ENCODE measurements at places on chromosomes 12 and 14. TPM values are rescaled to one million over a fixed set of nuclear protein-coding genes. Genes with fewer than 3 reads are reported as not detected.

Gene PTPN21
- 10.1 TPM for total RNA-seq

GRCh38 chr12:131025939-131026702 is 72.4 kb downstream of the ADGRD1 start:
- no peaks in the 10 kb centered on the region for H3K27me3 ChIP-seq
- no peaks in the 10 kb centered on the region for H3K36me3 ChIP-seq
- H3K4me1 ChIP-seq = no peaks in the 10 kb centered on the region
- H3K27ac ChIP-seq = no peak overlapping the region

Gene EGLN3
- 2.9 TPM for total RNA-seq

Gene CPNE6
- total RNA-seq = not detected

DNA sequence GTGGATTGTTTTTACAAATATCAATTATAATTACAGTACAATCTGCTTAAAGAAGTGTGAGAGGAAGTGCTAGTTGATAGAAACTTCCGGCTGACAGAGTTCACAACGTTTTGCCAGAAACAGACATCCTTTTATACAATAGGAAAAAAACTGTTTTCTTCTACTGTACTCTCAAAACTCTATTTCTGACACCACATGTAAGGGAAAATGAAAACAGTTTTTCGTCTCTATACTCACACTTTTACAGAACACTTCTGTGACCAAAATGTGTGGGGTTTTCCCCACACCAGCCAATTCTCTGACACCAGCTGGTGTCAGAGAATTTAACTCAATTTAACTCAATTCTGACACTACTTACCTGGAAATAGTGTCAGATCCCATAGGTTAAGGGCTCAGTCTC is 24.2 kb upstream of the HIF1A start:
- no peak overlapping the region for H3K27ac ChIP-seq
- DNase-seq = no peak
- no peaks in the 10 kb centered on the region for H3K27me3 ChIP-seq
- no peak overlapping the region for H3K4me3 ChIP-seq
- H3K36me3 ChIP-seq = no peaks in the 10 kb centered on the region

- no peak for DNase-seq
- H3K36me3 ChIP-seq = no peaks in the 10 kb centered on the region
- no peak overlapping the region for H3K4me3 ChIP-seq
Measured at GRCh38 chr12:4784404-4785054, 64.3 kb downstream of the GALNT8 start.

Gene NEUROD4
- not detected for total RNA-seq

Gene PLA2G1B
- total RNA-seq = 4,900 TPM

DNA sequence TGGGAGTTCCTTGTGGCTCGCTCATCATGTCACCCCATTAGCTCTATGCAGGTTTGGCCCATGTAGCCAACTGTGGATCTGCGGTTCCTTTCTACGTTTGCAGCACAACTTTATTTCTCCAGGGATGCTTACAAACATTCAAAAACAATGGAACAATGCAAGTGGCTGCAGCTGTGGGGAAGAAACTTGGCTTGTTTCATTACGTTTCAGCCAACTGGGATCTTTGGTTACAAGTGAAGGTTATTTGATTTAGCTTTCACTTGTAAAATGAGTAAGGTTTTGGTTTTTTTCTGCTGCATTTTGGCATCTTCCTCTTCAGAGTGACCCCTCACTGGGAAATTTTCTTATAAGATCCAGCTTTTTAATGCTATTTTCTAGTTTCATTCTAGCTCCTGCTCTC is 105.9 kb downstream of the PLXNC1 start:
- H3K27ac ChIP-seq = no peak overlapping the region
- no peaks in the 10 kb centered on the region for H3K4me1 ChIP-seq
- no peaks in the 10 kb centered on the region for H3K27me3 ChIP-seq
- no peak overlapping the region for H3K4me3 ChIP-seq
- DNase-seq = no peak
- no peaks in the 10 kb centered on the region for H3K36me3 ChIP-seq

DNA sequence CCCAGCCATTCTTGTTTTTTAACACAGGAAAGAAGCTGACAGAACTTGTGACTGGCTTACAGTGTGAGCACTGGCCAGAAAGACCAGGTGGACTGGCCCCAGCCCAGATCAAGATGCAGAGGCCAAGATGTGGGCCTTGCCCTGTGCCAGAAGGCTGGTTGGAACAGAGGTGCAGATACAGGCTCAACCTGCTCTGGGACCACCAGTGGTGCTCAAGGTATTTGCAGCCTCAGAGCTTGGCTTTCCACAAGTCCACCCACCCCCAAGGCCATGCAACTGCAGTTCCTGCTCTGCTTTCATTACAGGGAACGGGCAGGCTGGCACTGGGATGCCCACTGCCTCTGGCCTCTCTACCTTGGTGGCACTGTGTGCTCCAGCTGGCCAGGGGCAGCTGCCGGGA is 23.3 kb downstream of the ZFC3H1 start:
- no peaks in the 10 kb centered on the region for H3K4me1 ChIP-seq
- no peak overlapping the region for H3K4me3 ChIP-seq
- DNase-seq = no peak
- no peaks in the 10 kb centered on the region for H3K27me3 ChIP-seq
- H3K36me3 ChIP-seq = peaks cover 12% of the 10 kb centered on the region

DNA sequence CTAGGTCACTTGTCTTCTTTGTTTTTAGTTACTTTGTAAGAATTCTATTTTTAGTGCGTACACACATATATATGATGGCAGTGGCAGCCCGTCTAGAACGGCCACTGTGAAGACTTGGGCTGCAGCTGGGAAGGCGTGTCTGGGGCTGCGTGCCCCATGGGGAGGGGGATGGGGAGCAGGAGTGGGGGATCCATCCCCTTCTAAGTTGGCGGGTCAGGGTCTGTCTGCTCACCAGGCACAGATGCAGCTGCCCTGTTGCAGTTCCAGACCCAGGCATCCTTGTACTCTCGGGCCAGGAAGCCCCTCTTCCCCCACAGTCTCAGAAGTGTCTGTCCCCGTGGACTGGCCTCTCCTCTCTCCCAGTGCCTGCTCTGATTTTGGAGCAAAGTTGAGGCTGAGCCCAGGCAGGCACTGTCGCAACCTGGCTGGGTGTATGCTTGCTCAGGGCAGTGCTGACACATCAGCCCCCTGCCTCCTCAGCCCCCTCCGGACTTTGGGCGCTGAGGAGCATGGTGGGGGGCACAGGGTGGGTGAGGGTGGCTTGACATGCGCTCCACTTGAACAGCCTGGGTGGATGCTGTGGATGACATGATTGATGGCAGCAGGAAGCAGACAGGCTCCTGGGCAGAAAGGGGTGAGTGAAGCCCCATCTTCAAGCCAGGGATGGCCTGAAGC is 271.2 kb upstream of the NAV3 start:
- no peak for DNase-seq
- H3K4me3 ChIP-seq = no peak overlapping the region

Gene MSI1
- total RNA-seq = 5.6 TPM

DNA sequence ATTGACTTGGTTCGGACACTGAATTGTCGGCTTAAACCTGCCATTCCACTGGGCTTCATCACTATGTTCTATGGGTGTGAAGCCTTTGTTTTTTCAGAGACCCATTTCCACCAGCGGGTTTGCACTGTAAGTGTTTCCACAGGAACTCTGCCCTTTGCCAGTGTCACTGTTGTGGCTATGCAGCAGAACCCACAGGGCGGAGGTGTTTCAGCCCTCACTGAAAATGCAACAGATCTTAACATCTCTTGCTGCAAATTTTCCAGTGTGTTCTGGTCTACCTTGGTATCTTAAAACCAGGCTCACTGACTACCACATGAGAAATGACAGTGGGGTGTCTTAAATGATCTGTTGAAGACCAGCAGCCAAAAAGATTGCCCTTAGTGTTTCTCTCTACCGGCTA is 21.1 kb downstream of the PRKCH start:
- no peaks in the 10 kb centered on the region for H3K27me3 ChIP-seq
- no peak overlapping the region for H3K4me3 ChIP-seq
- H3K27ac ChIP-seq = no peak overlapping the region
- no peak for DNase-seq

- no peak overlapping the region for H3K27ac ChIP-seq
- H3K36me3 ChIP-seq = no peaks in the 10 kb centered on the region
- H3K27me3 ChIP-seq = peaks cover 5% of the 10 kb centered on the region
- no peak overlapping the region for H3K4me3 ChIP-seq
- no peaks in the 10 kb centered on the region for H3K4me1 ChIP-seq
Measured at GRCh38 chr12:24081606-24082005, 132.1 kb upstream of the SOX5 start.

- no peaks in the 10 kb centered on the region for H3K36me3 ChIP-seq
- H3K4me3 ChIP-seq = peak overlapping the region; percentile 58
- DNase-seq = peak; percentile 66
- peaks cover 15% of the 10 kb centered on the region for H3K4me1 ChIP-seq
- H3K27ac ChIP-seq = peak overlapping the region; percentile 98
Measured at GRCh38 chr12:55974308-55974730, 441 bp downstream of the RAB5B start.

Gene TOX4
- total RNA-seq = 38.7 TPM

DNA sequence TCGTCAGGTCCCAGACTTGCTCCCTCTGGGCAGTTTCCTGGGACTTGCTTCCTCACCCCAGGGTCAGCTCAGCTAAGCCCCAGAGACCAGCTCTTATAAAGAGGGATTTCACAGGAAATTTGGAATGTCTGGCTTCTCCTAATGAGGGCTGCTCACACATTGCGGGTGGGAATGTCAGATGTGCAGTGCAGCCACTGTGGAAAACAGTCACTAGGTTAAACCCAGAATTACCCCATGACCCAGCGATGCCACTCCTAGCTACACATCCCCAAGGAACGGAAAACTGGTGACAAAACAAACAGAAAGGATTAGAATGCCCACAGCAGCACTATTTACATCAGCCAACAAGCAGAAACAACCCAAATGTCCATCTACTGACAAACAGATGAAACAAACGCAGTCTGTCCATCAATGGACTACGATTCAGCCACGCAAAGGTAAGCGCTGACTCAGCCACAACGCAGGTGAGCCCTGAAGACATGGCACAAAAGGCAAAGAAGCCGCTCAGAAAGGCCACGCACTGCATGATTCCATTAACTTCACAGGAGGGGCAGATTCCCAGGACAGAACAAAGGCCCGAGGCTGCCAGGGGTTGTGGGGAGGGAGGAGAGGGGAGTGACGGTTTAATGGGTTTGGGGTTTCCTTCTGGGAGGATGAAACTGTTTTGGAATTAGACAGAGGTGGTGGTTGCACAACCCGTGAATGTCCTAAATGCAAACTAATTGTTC is 63.0 kb downstream of the NCOR2 start:
- H3K27ac ChIP-seq = peak overlapping the region; percentile 11
- H3K4me1 ChIP-seq = peaks cover 23% of the 10 kb centered on the region
- H3K36me3 ChIP-seq = no peaks in the 10 kb centered on the region
- no peak overlapping the region for H3K4me3 ChIP-seq

Gene ACSS3
- 2.2 TPM for total RNA-seq

GRCh38 chr12:26724309-26724702 is 108.7 kb downstream of the ITPR2 start:
- H3K4me1 ChIP-seq = no peaks in the 10 kb centered on the region
- no peak for DNase-seq
- no peaks in the 10 kb centered on the region for H3K36me3 ChIP-seq
- no peak overlapping the region for H3K27ac ChIP-seq

DNA sequence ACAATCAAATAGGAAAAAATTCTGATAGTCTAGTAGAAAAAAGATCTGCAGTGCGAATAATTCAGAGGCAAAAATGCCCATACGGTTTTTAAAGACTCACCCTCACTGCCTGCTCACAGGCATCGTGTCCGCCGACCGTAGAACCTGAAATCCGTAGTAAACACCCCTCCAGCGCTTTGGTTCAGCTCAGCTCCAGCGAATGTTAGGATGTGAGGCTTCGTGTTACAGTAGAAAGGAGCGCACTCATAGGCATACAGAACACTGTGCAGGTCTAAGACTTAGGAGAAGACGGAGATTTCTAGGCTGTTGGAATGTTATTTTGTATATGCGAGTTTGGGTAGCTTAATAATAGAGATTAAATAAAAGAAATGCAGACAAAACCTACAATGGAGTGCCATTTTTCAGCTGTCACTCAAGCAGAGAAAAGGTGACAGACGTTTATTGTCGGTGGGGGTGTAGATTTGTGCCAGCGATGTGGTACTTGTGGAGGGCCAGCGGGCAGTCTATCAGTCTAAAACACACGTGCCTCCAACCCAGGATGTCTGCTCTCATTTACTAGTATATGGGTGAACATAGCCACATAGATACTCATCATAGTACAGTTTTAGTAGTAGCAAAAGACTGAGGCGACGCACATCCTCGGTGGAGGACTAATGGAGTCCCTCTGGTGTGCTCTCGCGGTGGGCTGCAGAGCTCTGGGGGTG is 25.7 kb downstream of the SFSWAP start:
- H3K27ac ChIP-seq = no peak overlapping the region
- DNase-seq = no peak
- H3K27me3 ChIP-seq = no peaks in the 10 kb centered on the region
- no peak overlapping the region for H3K4me3 ChIP-seq
- peaks cover 43% of the 10 kb centered on the region for H3K36me3 ChIP-seq
- no peaks in the 10 kb centered on the region for H3K4me1 ChIP-seq

Gene ASB2
- total RNA-seq = 0.37 TPM

DNA sequence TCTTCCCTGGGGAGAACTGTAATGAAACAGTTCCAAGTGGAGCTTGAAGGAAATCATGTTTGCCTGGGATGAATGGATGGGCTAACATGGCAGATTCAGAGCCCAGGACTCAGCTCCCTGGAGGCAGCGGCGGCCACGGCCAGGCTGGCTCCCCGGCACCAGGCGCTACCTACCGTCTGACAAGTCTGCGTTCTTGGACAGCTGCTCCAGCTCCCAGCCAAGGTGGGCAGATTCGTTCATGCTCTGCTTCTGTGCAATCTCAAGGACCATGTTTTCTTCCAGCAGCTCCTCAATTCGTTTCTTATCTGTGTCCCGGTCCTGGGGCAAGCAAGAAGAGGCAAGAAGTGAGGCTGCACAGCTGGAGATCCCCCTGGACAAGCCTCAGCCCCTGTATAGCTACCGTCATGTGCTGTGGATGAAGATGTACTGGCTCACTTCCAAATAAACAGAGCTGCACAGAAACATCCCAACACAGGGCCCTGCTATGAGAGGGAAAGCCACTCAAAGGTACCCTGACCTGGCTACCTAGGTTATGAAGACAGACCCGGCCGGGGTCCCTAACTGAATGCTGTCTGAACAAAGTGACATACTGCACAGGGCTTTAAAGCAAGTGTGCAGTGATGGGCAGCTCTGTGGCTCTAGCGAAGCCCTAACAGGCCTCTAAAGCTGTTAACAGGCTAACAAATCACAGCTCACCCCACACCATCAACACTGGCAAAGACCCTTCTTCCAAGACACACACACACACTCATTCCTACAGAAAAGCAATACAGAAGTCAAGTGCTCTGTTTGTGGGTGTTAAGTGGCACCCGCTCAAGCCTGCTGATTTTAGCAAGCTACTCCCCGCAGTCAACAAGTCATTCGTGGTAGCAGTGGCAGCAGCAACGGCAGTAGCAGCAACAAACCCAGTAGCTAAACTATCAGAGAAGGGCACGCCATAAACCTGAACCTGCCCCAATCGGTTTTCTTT is 80.4 kb upstream of the GPR68 start:
- peak overlapping the region; percentile 19 for H3K4me3 ChIP-seq
- no peak for DNase-seq
- no peaks in the 10 kb centered on the region for H3K4me1 ChIP-seq
- no peaks in the 10 kb centered on the region for H3K27me3 ChIP-seq
- no peaks in the 10 kb centered on the region for H3K36me3 ChIP-seq

- DNase-seq = peak; percentile 26
- H3K36me3 ChIP-seq = peaks cover 6% of the 10 kb centered on the region
- H3K4me1 ChIP-seq = no peaks in the 10 kb centered on the region
- H3K27ac ChIP-seq = no peak overlapping the region
- no peak overlapping the region for H3K4me3 ChIP-seq
Measured at GRCh38 chr14:59360923-59361794, 104.0 kb downstream of the GPR135 start.

Gene MMP14
- 37.1 TPM for total RNA-seq
